ENCODE measurements at places on chromosomes 11 and 22.
A peak's percentile ranks its signal among the peaks of the same experiment; 100 is the strongest.

DNA sequence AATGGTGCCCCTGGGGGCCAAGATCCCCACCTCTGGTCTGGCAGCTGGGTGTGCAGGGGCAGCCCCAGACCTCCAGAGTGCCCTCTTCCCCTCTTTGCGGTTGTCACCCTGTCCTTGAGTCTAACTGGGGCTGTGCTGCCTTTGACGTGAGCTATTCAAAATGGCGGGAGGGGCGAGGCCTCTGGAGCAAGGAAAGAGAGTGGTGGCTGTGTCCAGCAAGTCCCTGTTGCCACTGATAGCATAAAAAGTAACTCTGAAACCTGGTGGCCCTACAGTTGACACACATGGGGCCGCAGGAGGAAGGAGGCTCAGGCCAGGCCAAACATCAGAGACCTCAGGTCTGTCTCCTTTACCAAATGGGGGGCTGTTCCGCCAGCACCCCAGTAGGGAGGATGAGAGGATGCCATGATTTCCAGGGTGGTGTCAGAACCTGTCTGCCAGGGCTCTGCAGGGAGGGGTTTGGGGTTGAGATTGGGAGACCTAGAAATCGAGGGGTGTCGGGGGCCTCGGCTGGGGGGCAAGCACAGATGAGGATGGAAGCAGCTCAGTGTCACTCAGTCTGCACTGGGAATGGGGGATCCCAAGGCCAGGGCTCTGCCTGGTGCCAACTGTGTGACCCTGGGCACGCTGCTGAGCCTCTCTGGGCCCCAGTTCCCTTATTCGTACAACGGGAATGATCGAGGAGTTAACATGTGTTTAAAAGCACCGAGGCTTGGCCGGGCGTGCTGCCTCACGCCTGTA lies 49.2 kb upstream of the KCNQ1OT1 start:
- no peak for DNase-seq

DNA sequence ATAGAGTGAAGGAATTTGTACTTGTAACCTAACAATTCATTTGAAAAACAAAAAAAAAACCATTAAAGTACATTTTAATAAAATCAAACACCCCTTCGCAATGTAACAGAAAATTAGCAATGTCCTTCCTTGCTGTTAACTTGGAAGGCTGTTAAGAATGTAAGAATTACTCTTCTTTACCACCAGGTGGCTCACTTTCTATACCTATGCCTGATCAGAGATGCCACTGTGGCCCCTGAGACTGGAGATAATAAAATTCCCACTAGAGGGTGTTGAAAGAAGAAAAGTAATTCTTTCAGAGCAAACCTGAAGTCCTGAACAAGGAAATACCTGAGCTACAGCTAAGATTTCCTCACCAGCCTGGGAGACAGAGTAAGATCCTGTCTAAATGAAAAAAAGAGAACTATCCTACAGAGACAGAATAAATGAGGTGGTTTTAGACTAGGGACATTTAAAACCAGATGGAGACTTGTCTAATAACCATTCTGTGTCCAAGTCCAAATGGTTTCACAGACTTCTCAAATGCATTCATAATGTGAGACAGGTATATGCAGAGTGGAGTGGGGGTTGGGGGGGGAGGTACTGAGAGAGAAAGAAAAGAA lies 1089.3 kb downstream of the FAM181B start:
- peak; percentile 61 for DNase-seq

DNA sequence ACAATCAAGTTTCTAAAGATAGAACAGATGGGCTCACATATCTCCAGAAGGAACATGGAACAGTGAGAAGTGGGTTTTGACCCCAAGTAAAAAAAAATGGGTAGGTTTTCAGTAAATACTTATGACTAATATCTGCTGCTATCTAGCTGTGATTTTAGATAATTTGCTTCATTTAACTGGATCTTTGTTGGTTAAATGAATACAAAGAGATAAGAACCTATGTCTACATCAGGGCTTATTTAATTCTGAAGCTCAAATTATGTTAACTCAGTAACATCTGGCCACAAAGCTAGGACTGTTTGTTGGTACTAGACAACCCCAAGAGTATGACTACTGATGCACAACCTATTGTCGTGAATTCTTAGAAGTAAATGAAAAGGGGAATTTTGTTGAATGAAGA lies 144.4 kb upstream of the SESN3 start:
- DNase-seq, result peak; percentile 23

- DNase-seq, result peak; percentile 18
Observed at GRCh38 chr11:64916040-64916774, 802 bp downstream of the ATG2A start.

DNA sequence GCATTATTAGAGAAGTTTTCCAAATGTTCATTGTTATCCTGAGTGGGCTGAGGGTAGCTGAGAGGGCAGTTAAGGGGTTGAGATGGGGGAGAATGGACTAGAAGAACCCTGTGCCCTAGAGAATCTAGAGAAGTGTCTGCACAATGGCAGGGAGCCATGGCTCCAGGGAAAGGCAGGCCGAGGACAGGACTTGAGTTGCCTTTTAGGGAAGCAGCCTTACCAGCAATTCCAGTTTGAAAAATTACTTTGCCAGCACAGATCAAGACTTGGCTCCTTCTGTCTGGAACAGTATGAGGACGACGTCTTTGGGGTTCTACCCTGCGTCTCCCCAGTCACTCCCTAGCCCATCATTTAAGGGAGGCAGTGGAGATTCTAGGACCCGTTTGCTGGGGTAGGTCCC lies 25.7 kb upstream of the MICAL3 start:
- DNase-seq, result no peak

DNA sequence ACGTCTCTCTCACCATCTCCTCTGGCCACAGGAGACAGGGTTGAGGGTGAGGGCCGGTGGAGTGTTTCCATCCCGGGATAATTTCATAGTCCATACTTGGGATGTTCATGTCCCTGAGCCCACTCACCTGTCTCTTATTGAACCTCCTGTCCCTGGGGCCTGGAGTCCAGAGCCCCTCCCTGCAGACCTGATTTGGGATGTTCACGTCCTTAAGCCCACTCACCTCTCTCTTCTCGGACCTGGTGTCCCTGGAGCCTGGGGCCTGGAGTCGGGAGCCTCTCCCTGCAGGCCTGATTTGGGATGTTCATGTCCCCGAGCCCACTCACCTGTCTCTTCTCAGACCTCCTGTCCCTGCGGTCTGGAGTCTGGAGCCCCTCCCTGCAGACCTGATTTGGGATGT lies 868.2 kb downstream of the BRD1 start:
- no peak for DNase-seq

GRCh38 chr11:100808904-100809491 lies 121.9 kb downstream of the ARHGAP42 start:
- DNase-seq, result peak; percentile 66

DNA sequence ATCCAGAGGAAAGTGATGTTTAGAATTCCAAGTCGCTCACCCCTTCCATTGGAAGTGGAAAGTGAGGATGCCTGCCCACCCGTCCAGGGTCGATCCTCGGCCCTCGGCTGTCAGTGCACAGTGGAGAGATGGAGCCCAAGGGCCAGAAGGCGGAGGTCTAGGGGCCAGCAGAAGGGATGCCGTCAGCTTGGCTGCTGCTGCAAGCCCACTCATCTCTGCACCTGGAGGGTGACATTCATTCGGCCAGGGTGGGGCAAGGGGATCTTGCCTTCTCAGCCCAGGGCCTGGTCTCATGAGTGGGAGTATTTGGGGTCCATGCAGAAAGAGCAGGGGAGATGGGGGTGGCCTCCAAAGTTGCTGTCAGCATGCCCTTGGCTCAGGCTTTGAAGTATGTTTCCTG lies 30.7 kb downstream of the LINC01488 start:
- no peak for DNase-seq

- no peak for DNase-seq
Observed at GRCh38 chr11:128580612-128581011, 6.7 kb downstream of the ETS1 start.

DNA sequence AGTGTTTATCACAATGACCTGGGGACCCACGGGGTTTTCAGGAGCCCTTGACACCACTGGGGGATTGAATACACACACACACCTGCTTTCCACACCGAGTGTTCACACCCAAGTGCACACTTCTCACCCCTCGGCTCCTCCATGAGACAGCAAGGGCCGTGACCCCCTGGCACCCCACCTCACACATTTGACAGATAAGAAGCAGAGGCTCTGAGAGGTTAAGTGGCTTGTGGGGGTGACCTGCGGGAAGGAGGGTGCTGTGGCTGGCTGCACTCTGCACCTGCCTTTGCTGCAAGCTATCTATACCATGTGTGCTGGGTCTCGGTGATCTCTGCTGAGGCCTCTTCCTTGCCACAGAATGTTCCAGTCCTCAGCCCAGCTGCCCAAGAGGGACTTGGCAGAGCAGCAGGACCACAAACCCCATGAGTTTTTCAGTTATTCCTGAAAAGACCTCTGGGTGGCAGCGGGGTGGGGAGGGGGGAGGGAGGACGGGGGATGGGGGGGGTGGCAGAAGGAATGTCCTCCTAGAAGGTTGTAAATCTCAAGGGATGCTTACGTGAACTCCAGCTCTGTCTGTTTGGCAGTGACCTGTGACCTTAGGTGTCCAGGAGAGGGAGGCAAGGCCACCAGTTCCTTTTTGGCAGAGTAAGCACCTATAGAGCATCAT lies 47.9 kb upstream of the RFPL3 start:
- no peak for DNase-seq

GRCh38 chr11:123509737-123510578 lies 79.9 kb downstream of the GRAMD1B start:
- DNase-seq, result peak; percentile 84

DNA sequence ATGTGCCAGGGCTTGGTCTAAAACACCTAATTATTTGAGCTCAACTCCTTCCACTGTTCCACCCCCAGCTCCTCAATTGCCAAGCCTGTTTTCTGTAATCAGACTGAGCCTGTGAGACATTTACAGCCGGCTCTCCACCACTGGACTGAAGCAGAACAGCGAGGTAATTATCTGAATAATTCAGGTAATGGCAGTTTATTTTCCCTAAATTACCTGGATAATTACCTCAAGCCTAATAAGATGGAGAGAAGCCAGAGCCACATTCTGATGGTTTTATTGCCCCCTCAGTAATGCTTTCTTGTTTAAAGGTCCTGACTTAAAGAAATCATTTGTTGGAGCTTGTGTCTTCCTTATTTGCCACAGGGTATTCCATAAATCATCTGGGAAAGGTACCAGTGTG lies 64.2 kb downstream of the FZD4 start:
- no peak for DNase-seq

- peak; percentile 6 for DNase-seq
Observed at GRCh38 chr22:32905400-32905799, 103.9 kb downstream of the TIMP3 start.

DNA sequence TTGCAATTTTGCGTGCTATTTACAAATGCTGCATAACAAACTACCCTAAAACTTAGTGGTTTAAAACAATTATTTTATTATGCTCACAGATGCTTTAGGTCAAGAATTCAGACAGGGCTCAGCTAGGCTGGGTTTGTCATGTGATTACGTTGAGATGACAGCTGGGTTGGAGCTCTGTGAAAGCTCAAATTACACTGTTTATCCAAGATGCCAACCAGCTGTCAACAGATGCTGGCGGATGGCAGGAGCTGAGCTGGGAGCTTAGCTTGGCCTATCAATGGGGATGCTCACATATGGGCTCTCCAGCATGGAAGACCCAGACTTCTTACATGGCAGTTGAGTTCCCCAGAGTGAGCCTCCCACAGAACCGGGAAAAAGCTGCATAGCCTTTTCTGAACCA lies 62.7 kb downstream of the STK33 start:
- no peak for DNase-seq

- no peak for DNase-seq
Observed at GRCh38 chr11:111582163-111582562, 20.1 kb upstream of the SIK2 start.

DNA sequence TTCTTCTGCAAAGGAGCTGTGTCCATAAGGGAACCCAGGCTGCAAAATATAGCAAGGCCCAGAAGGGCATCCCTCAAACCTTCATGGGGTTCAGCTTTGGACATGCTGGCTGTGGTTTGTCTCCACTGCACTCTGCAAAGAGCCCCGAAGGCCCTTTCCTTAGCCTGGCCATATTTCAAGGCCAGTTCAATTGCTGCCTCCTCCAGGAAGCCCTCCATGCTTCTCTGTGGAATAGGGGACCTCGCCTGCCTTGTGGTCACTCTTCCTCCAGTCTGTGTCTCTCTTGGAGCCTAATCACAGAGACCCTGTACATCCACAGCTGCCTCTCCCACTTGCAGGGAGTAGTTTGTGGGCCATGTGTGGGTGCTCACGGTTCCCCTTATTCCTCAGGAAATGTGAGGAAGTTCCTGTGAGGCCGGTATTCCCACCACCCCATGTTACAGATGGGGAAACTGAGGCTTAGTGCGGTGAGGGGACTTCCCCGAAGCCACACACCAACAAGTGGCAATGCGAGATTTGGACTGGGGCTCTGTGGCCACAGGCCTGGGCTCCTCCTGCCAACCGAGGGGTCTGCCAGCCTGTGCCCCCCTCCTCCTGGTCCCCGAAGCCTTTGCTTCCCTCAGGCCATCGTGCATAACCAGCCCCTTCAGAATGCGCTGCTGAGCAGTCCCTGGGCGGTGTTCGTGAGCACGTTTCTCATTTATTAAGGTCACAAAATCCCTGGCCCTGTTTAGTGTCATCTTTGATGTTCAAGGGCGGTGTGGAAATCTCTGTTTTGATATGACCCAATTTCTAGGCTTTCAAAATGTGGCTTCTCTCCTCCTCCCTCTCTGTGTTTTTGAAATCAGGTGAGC lies 65.8 kb downstream of the PARVB start:
- DNase-seq, result no peak

- no peak for DNase-seq
Observed at GRCh38 chr11:113376156-113376555, 11.4 kb upstream of the ANKK1 start.

DNA sequence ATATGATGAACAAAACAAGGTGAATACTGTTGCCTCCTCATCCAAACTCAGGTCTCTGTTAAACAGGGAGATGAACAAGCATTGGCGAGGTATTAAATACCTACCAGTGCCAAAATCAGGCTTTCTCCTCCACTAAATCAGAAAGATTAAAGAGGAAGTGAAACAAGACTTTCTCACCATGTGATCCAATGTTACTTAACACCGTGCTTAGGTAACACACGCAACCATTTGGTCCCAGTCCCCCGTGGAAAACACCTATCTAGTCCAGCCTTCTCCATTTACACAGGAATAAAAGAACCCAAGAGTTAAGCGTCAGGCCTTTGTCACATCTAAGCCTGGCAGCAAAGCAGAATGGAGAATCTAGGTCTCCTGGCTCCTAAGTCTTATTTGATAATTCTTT lies 34.5 kb downstream of the TENM4 start:
- DNase-seq, result no peak

GRCh38 chr11:123381817-123382554 lies 48.1 kb upstream of the GRAMD1B start:
- no peak for DNase-seq

- no peak for DNase-seq
Observed at GRCh38 chr11:1641096-1641495, 11.5 kb downstream of the KRTAP5-5 start.
